ENCODE measurements at places on chromosomes 16 and 17.

DNA sequence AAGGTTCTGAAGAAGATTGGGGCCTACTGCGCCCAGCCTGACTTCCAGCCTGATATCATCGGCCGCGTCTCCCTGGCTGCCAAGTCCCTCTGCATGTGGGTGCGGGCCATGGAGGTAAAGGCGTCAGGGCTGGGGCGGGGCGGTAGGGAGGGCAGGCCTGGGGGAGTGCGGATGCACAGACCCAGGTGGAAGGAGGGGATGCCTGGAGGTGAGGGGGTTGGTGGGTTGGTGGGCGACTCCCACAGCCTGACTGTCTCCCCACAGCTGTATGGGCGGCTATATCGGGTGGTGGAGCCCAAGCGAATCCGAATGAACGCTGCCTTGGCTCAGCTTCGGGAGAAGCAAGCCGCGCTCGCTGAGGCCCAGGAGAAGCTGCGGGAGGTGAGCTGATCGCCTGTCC, 26.8 kb upstream of the KDM6B start:
- DNase-seq: no peak

GRCh38 chr16:71367241-71367976, 8.9 kb downstream of the CALB2 start:
- DNase-seq: peak; percentile 28

DNA sequence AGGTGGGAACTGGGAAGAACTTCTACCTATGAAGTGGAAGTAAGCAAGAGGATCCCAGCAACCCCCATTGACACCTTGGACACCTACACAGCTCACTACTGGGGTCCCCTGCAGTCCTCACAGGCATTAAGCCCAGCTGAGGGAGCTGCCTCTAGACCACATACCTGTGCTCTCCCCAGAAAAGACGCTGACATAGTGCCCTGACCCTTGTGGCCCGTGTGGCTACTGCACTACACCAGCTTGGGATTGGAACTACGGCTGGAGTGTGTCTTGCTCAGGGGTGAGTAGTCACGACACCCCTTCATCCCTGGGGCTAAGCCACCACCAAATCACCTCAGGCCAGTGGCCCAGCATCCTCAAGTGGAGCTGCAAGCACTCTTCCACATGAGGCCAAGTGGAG, 54.2 kb upstream of the NSRP1 start:
- DNase-seq: no peak

- DNase-seq: no peak
These were observed 82.8 kb downstream of the ABCC6 start for GRCh38 chr16:16140537-16140936.

DNA sequence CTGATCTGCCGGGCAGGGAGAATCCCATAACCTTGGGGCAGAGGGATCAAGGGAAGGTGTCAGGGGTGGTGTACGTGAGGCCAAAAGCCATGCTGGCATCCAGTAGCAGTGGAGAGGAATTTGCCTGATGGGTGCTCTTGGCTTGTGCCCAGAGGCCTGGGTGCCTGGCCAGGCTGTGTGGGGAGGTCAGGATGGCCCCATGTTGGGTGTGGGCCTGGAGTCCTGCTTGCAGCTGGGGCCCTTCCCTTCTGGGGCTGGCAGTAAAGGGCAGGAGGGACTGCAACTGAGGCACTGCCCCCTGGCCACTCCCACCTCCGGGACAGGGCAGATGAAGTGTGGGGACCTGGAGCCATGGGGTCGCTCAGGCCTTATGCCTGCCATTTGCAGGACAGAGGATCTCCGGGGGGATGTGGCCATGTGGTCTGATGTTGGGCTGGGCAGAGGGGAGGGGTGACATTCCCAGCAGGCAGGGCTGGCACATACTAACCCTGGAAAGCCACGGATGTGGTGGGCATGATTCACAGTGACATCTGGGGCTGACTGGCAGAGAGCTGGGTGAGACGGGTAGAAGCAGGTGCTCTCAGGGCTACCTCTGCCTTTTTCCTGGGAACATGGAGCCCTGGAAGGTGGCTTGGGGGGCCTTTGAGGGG, 3.5 kb downstream of the FMNL1 start:
- DNase-seq: no peak

DNA sequence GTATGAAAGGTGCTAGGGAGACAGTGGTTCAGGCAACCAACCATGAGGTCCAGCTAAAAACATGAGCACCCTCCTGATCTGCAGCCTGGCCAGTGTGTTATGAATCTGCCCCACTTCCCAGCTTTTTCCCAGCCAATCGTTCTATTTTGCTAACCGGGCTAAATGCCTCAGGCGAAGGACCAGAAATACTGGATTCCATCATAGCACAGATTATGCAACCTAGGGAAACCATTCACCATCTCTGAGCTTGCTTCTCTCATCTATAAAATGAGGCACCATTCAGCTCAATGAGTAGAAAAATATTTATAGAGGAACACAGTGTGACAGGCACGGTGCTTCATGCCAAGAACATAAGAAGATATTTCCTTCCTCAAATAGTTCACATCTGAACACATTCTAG, 45.2 kb upstream of the NUDT7 start:
- DNase-seq: no peak

All from fibroblast of upper back skin (primary cell).